Activated CD8-positive, alpha-beta memory T cell treated with anti-CD3 and anti-CD28 coated beads, Interleukin-2, amount 10 ng/mL, durations not matched to agents 7 days and 5 days (primary cell): ENCODE measurements at places on chromosomes 1 and 21. TPM values are rescaled to one million over a fixed set of nuclear protein-coding genes. Genes with fewer than 3 reads are reported as not detected.
A peak's percentile ranks its signal among the peaks of the same experiment; 100 is the strongest.

GRCh38 chr21:42745511-42746239 lies 92.3 kb downstream of the PDE9A start:
- no peak overlapping the region for H3K4me3 ChIP-seq
- no peak for DNase-seq
- H3K27me3 ChIP-seq = peaks cover 5% of the 10 kb centered on the region
- peaks cover 1% of the 10 kb centered on the region for H3K36me3 ChIP-seq
- peak overlapping the region; percentile 95 for H3K27ac ChIP-seq
- peaks cover 21% of the 10 kb centered on the region for H3K4me1 ChIP-seq

DNA sequence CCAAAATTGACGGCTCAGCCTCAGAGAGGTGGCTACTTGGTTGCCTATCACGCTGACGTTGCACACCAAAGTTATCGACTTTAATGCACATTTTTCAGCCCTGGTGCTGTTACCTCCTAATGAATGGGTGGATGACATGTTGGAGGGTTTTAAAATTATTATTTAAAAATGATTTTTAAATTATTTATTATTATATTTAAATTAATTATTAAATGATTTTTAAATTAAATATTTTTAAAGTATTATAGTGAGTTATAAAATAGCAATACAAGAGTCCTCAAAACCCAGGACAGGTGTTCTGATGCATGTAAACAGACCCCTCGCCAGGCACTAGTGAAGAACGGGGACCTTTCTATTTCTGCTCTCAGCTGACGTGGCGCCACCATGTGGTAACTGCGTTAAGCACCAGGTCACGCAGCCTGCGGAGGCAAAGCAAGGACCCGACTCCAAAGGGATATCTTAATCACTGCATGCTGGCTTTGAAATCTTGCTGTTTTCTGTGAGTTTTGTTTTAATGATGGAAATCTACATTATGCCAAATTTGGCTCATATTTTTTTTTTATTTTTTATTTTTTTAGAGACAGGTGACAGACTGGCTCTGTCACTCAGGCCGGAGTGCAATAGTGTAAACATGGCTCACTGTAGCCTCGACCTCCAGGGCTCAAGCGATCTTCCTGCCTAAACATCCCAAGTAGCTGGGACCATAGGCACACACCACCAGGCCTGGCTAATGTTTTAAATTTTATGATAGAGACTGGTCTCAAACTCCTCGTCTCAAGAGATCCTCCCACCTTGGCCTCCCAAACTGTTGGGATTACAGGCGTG lies 22.6 kb downstream of the CASP9 start:
- no peaks in the 10 kb centered on the region for H3K27me3 ChIP-seq
- peak; percentile 68 for DNase-seq
- H3K4me3 ChIP-seq = no peak overlapping the region

- no peaks in the 10 kb centered on the region for H3K36me3 ChIP-seq
- DNase-seq = no peak
- no peak overlapping the region for H3K4me3 ChIP-seq
- H3K4me1 ChIP-seq = peaks cover 4% of the 10 kb centered on the region
Measured at GRCh38 chr1:43235040-43235439, 34.7 kb upstream of the TMEM125 start.

IL10 gene
- not detected for total RNA-seq

ITSN1 gene
- total RNA-seq = 2.0 TPM

- no peaks in the 10 kb centered on the region for H3K36me3 ChIP-seq
- H3K4me3 ChIP-seq = no peak overlapping the region
- H3K4me1 ChIP-seq = no peaks in the 10 kb centered on the region
- peaks cover 47% of the 10 kb centered on the region for H3K27me3 ChIP-seq
- DNase-seq = no peak
Measured at GRCh38 chr1:19858893-19859292, 23.3 kb upstream of the OTUD3 start.

IGSF5 gene
- total RNA-seq = not detected

DNA sequence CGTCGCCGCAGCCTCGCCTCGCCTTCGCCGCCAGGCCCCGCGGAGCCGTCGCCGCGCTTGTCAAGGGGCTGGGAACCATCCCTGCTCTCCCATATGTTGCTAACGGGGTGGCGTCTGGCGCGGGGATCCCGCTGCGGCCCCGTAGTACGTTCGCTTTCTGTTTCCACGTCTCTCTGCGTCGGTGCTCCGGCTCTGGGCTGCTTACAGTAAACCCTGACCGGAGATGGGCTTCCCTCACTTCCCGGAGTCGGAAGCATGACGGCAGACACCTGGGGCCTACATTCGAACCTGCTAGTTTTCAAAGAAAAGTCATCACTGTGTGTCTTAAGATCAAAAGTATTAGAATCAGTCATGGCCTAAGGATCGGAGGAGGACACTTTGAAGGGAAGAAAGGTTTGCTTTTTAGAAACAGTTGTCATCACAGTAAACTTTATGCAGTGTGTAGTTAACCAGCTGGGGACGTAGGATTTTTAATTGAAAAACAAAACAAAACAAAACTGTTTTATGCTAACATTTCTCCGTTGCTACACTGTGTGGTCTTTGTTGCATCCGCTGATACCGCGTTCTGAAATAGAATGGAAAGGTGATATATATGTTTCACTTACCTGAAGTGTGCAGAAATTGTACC lies 69.0 kb downstream of the SLC35A3 start:
- peak overlapping the region; percentile 96 for H3K27ac ChIP-seq
- H3K4me3 ChIP-seq = peak overlapping the region; percentile 90
- H3K4me1 ChIP-seq = peaks cover 51% of the 10 kb centered on the region

PLEKHG5 gene
- 1.7 TPM for total RNA-seq

SMIM1 gene
- not detected for total RNA-seq

SLC9A1 gene
- total RNA-seq = 25.8 TPM

CYP4A22 gene
- not detected for total RNA-seq

DNA sequence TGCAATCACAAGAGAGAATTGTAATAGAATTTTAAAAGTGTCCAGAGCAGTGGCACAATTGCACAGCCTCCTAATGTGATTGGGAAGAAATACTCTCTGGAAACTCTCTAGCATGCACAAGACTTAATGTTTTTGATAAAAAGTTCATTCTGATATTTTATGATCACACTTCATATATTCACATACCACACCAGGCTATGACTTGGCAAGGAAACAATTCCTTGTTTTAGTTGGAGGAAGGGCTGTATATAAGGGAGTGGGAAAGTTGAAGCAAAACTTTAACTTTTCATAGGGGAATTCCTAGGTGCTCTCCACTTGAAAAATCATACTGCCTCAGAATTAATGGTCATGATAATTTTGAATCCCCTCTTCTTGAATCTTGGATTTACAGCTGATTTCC lies 61.5 kb upstream of the ASB17 start:
- no peak overlapping the region for H3K27ac ChIP-seq
- H3K27me3 ChIP-seq = peaks cover 7% of the 10 kb centered on the region
- H3K4me1 ChIP-seq = no peaks in the 10 kb centered on the region
- DNase-seq = no peak
- H3K4me3 ChIP-seq = no peak overlapping the region

DNA sequence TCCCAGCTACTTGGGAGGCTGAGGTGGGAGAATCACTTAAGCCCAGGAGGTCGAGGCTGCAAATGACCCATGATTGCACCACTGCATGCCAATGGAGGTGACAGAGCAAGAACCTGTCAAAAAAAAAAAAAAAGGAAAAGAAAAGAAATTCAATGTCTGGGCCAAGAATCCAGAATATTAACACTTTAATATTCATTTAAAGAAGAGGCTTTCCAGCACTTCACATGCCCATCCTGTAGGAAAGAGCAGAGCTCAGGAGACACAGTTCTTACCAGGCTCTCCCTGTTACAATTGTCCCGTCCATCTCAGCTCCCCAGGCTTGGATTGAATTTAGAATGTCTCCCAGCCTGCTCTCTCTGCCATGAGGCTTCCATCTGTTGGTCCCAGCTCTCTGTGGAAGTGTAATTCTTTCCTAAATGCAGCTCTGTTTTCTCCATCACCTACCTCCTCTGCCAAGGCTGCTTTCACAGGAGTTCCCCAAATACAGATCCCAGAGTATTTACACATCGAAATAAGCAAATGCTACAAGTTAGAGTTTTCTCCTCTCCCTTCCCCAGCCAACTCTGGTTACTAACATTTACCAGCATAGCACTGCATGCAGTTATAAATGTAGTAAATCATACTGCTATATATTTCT lies 116.6 kb upstream of the CDC42BPA start:
- H3K27me3 ChIP-seq = peaks cover 29% of the 10 kb centered on the region
- no peak for DNase-seq
- no peaks in the 10 kb centered on the region for H3K36me3 ChIP-seq

GRCh38 chr1:89261926-89262515 lies 10.6 kb downstream of the GBP5 start:
- peaks cover 84% of the 10 kb centered on the region for H3K36me3 ChIP-seq
- H3K4me1 ChIP-seq = peaks cover 74% of the 10 kb centered on the region
- H3K27ac ChIP-seq = peak overlapping the region; percentile 37
- DNase-seq = no peak
- H3K27me3 ChIP-seq = no peaks in the 10 kb centered on the region

DNA sequence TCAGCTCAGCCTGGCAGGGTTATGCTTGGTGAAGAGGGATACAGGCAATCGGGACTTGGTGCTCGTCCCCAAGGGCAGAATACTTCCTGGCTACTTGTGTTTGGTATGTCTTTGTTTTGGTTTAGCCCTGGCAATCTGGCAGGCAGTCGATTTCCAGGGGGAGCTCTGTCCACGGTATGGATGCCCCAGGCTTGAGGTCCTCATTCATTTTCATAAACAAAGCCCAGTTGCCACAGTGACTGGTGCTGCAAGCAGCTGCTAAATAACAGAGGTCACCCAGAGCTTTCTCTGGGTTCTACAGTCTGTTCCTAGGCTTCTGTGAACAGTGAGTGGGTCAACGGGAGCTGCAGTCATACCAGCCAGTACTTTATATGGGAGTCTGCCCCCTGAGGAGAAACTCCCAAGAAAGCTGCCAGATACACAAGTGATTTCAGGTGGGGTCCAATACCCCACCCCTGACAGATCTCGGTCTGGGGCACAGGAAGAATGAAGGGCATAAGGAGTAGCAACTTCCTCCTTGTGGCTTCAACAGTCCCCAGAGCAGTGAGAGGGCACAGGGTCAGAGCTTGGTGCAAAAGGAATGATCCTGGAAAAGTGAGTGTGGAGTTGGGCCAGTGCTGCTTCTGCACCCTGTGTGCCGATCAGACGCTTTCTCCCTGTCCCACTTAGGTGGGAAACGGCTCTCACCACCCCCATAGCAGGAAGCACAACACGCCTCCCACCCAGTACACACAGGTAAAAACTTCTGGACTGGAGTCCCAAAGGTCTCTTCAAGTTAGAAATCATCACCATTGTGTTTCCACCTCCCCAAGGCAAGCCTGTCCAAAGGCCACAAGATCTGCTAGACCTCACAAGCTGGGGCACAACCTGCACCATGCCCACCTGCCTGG lies 55.5 kb downstream of the TGFBR3 start:
- H3K4me1 ChIP-seq = peaks cover 13% of the 10 kb centered on the region
- H3K4me3 ChIP-seq = no peak overlapping the region
- no peak for DNase-seq
- H3K27me3 ChIP-seq = no peaks in the 10 kb centered on the region
- H3K27ac ChIP-seq = no peak overlapping the region

GBP7 gene
- 0.18 TPM for total RNA-seq

AADACL3 gene
- total RNA-seq = not detected

CYP4B1 gene
- total RNA-seq = not detected

DNA sequence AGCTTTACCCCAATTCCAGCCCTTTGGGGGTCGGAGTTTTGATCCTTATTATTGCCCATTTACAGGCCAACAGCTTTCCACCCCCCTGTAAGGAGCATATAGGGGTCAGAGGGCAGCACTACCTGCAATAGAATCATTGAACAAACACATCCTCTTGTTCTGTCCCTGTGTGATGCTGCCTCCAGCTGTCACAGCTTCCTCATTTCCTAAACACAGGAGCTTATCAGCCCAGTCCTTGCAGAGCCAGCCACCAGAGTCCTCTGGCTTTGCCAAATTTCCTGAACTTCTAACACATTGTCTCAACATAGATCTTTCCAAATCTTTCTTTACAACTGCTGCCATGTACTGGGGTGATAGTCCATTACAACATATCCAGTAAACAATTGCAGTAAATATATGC lies 32.8 kb upstream of the PTBP2 start:
- DNase-seq = no peak
- H3K4me3 ChIP-seq = no peak overlapping the region
- no peaks in the 10 kb centered on the region for H3K4me1 ChIP-seq
- H3K27ac ChIP-seq = no peak overlapping the region

MYOG gene
- not detected for total RNA-seq

DNA sequence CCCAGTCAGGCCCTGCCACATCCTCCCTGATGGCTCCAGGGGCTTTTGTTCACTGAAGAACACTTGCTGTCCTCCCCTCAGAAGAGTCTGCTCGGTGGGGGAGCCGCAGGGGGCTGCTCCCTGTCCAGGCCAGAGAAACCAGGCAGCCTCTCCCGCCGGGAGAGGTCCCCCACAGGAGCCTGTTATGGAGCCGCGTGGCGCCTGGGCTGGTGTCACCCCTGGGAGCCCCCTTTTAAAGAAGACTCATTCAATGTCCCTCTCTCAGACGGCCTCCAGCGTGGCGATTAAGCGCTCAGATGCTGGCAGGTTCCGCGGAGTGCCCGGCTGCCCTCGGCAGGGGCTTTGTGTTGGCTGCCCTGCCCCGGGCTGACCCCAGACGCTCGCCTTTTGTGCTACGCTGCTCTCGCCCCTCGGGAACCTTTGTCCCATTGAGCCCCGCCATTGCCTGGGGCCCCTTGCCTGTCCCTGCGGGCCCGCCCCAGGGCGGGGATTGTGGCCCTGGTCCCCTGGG lies 43.1 kb downstream of the SKI start:
- H3K36me3 ChIP-seq = no peaks in the 10 kb centered on the region
- no peaks in the 10 kb centered on the region for H3K27me3 ChIP-seq
- peaks cover 9% of the 10 kb centered on the region for H3K4me1 ChIP-seq
- H3K4me3 ChIP-seq = no peak overlapping the region

- H3K4me3 ChIP-seq = peak overlapping the region; percentile 27
- no peak overlapping the region for H3K27ac ChIP-seq
- peaks cover 6% of the 10 kb centered on the region for H3K4me1 ChIP-seq
- peak; percentile 77 for DNase-seq
- H3K36me3 ChIP-seq = no peaks in the 10 kb centered on the region
Measured at GRCh38 chr1:119675349-119676345, 27.6 kb upstream of the ZNF697 start.

GRCh38 chr1:85984636-85985035 lies 171.9 kb downstream of the COL24A1 start:
- H3K27ac ChIP-seq = no peak overlapping the region
- H3K36me3 ChIP-seq = no peaks in the 10 kb centered on the region
- H3K27me3 ChIP-seq = no peaks in the 10 kb centered on the region
- no peaks in the 10 kb centered on the region for H3K4me1 ChIP-seq

BLACAT1 gene
- total RNA-seq = 0.19 TPM

- peak overlapping the region; percentile 65 for H3K4me3 ChIP-seq
- peaks cover 19% of the 10 kb centered on the region for H3K27me3 ChIP-seq
- peaks cover 1% of the 10 kb centered on the region for H3K36me3 ChIP-seq
- H3K4me1 ChIP-seq = peaks cover 66% of the 10 kb centered on the region
- H3K27ac ChIP-seq = peak overlapping the region; percentile 87
Measured at GRCh38 chr1:205285381-205286101, 36.0 kb downstream of the NUAK2 start.

DNA sequence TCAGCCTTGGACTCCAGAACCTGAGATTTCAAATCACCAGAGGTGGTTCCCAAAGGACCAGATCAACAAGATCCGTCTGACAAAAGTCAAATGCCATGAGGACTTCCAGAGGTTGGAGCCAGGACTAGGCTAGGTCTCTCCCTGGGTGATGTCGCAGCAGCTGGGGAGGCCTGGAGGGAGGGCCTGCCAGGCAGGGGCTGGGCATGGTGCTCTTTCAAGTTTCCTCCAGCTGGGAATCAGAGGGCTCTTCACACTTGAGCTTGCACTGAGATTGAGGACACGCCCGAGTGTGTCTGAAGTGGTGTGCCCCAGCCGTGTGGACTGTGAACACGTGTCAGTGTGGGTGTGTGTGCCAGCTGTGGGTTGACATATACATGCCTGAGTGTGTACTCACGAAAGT lies 21.3 kb upstream of the RSPO1 start:
- no peak for DNase-seq
- no peaks in the 10 kb centered on the region for H3K4me1 ChIP-seq
- H3K36me3 ChIP-seq = no peaks in the 10 kb centered on the region
- peaks cover 8% of the 10 kb centered on the region for H3K27me3 ChIP-seq

AMY1B gene
- total RNA-seq = not detected
